Activated naive CD8-positive, alpha-beta T cell treated with anti-CD3 and anti-CD28 coated beads for 36 hours (primary cell): ENCODE measurements at places on chromosomes 5 and 9. TPM values are rescaled to one million over a fixed set of nuclear protein-coding genes. Genes with fewer than 3 reads are reported as not detected.

The ELOVL7 gene
- 0.31 TPM for total RNA-seq

The SNCAIP gene
- not detected for total RNA-seq

The FAT2 gene
- total RNA-seq: not detected

The MACROH2A1 gene
- 201 TPM for total RNA-seq

The KIAA0825 gene
- 1.0 TPM for total RNA-seq

The ARID3C gene
- total RNA-seq: 0.31 TPM

The PANK3 gene
- 61.7 TPM for total RNA-seq

The GFM2 gene
- total RNA-seq: 31.2 TPM

The DEPDC1B gene
- total RNA-seq: 23.6 TPM

The ECM2 gene
- total RNA-seq: not detected

The ABCA1 gene
- total RNA-seq: 0.72 TPM

The SPEF2 gene
- 6.0 TPM for total RNA-seq

The PLGRKT gene
- total RNA-seq: 27.3 TPM

The MYMK gene
- not detected for total RNA-seq

The SRP19 gene
- 67.3 TPM for total RNA-seq

The SAPCD2 gene
- total RNA-seq: 15.4 TPM

The CCNO gene
- 0.14 TPM for total RNA-seq

The ANKRD31 gene
- total RNA-seq: 0.99 TPM

The ZDHHC21 gene
- 4.9 TPM for total RNA-seq

The UHRF2 gene
- total RNA-seq: 42.3 TPM

The SLCO6A1 gene
- total RNA-seq: not detected

The DIRAS2 gene
- total RNA-seq: not detected

The GABBR2 gene
- not detected for total RNA-seq

The PTGES gene
- 0.20 TPM for total RNA-seq

The FSTL4 gene
- 0.10 TPM for total RNA-seq

The BARX1 gene
- total RNA-seq: 2.9 TPM

The FOXD4 gene
- total RNA-seq: 0.16 TPM

The BHMT2 gene
- total RNA-seq: not detected

The PCDHB14 gene
- total RNA-seq: not detected

The GMCL2 gene
- total RNA-seq: not detected

The LURAP1L gene
- not detected for total RNA-seq

The UNC13B gene
- 3.7 TPM for total RNA-seq

The KCNN2 gene
- total RNA-seq: not detected

The MEIKIN gene
- not detected for total RNA-seq

The RBM22 gene
- total RNA-seq: 62.7 TPM

The ADAMTS12 gene
- total RNA-seq: not detected

The PCDHGB2 gene
- total RNA-seq: 0.10 TPM

The C5orf52 gene
- not detected for total RNA-seq

The PRELID2 gene
- total RNA-seq: 2.2 TPM

The CDKN2A gene
- 0.97 TPM for total RNA-seq

The LPAR1 gene
- total RNA-seq: not detected

The CENPK gene
- 71.1 TPM for total RNA-seq

The GABRA6 gene
- not detected for total RNA-seq

The TMCO6 gene
- total RNA-seq: 37.4 TPM

The CCDC152 gene
- total RNA-seq: 18.1 TPM
